ENCODE measurements at places on chromosomes 7 and 10.
A peak's percentile ranks its signal among the peaks of the same experiment; 100 is the strongest.

- DNase-seq: no peak
Measured at GRCh38 chr7:42770114-42770513, 141.8 kb downstream of the C7orf25 start.

DNA sequence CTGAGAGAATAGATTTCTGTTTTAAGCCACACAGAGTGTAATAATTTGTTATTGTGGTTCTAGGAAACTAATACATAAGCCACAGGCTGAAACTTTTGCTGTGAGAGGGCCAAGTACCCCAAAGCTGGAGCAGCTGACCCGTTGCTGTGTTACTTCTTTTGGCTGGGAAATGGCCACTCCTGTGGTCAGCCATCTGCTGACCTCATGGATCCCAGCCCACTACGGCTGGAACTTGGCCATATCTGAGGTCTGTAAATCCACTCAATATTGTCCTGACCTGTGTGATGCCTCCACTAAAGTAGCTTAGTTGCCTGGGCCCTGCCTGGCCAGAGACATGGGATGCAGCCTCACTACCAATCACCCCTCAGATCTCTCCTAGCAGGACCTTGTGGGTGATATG, 17.4 kb upstream of the LOXL4 start:
- DNase-seq: no peak

DNA sequence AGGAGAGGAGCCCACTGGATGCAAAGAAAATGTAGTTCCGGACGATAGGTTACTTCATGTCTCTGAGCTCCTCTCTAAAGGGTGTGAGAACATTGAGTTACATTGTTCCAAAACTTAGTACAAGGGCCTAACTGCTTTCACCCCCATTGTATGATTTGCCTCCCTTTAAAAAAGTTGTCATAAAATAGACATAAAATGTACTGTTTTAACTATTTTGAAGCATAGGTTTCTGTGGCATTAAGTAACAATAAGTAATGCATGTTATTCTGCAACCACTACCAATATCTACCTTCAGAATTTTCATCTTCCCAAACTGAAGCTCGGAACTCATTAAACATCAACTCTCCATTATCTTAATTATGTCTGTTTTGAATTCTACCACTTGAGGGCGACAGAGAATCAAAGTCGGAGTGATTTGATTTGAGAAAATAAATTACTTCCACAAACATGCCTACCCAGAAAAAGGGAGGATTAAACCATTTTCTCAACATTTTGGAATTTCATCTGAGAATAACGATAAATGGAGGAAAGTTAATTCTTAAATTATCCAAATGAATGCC, 2.7 kb downstream of the IGFBP1 start:
- DNase-seq: peak; percentile 60

GRCh38 chr10:120897343-120897742, 46.2 kb downstream of the WDR11 start:
- DNase-seq: peak; percentile 26

DNA sequence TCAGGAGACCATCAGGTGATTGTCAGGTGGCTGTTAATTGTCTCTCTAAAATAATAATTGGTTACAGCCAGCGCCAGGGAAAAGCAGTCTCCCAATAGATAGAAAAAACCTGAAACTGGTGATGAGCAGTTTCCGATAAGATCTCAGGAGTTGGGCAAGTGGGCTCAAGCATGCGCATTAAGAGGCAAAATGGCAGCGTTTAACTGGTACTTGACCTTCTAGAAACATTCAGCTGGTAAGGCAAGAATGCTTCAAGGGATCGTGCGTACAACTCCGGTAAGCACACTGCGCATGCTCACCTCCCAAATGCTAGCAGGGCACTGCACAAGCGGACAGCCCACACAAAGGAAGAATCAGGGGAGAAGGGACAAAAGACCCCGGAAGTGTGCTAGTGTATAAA, 48.5 kb downstream of the BLNK start:
- no peak for DNase-seq

DNA sequence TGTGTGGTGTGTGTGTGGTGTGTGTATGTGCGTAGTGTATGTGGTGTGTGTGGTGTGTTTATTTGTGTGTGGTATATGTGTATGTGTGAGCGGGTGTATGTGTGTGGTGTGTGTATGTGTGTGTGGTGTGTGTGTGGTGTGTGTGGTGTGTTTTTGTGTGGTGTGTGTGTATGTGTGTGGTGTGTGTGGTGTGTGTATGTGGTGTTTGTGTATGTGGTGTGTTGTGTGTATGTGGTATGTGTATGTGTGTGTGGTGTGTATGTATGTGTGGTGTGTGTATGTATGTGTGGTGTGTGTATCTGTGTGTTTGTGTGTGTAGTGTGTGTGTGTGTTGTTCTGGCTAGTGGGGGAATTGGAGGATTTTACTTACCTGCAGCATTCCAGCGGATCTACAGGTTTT, 427.4 kb downstream of the PAXIP1 start:
- DNase-seq: no peak

DNA sequence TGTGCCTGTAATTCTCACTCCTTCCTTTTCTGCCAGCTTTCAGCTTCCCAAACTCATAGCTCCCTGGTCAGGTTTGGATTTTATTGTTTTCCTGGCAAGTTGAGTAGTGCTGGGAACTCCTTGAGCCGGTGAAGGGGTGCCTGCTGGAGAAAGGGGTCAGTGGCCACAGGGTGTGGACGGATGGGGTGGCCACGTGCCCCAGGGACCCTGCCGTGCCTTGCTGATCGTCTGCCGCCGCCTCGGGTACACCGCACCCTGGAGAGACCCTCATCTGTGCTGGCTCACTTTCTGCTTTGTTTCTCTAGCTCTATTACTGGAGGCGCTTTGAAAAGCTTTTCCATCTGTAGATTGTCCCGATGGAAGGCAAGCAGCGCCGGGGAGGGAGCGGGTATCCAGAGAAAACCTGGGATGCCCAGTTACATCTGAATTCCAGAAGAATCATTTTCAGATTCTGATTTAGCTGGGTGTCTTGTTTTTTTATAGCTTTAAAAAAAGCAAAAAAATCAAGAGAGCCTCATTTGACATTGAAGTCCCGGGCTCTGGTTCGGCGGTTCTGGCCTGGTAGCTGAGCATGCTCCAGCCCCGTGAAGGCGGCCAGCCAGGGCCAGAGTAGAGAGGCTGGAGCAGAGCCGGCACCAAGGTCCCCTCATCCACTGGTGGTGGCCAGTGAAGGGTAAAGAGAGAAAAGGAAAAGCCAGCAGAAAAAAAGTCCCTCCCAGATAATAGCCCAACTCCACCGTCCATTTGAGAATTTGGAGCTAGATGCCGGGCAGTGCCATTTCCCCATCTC, 510.9 kb upstream of the FOXK1 start:
- no peak for DNase-seq
